MG63 (cell line): ENCODE measurements at places on chromosomes 1 and 21. TPM values are rescaled to one million over a fixed set of nuclear protein-coding genes. Genes with fewer than 3 reads are reported as not detected.
A peak's percentile ranks its signal among the peaks of the same experiment; 100 is the strongest.

GRCh38 chr1:26410706-26411623 lies at the start of gene LIN28A:
TSS of gene LIN28A (plus strand) at chr1:26410817. CDS start at chr1:26410892, 75 bp downstream.
- no peak for DNase-seq

DNA sequence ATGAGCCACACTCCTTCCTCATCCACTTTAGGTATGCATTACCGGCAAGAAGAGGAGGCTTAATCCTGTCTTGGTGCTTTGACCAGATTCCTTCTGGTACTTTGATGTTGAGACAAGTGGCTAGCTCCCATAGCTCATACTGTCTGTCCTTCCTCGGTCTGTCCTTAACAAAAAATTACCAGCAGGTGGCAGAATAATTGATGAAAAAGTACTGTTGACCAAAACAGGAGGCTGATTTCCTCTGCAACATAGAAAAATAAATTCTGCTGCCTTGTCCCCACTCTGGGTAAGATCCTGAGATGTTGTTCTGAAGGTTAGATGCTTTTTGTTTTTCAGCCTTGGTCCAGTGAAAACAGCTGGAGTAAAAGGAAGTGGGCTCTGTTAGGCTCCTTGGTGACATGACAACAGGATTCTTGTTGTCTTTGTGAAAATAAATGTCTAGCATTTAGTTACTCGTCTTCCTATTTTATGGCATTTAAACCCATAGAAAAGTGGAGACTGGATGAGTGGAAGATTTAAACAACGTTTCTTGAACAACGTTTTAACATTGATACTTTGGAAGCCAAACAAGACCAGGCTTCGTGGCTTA lies 11.2 kb upstream of the HJV start:
- no peak for DNase-seq

DNA sequence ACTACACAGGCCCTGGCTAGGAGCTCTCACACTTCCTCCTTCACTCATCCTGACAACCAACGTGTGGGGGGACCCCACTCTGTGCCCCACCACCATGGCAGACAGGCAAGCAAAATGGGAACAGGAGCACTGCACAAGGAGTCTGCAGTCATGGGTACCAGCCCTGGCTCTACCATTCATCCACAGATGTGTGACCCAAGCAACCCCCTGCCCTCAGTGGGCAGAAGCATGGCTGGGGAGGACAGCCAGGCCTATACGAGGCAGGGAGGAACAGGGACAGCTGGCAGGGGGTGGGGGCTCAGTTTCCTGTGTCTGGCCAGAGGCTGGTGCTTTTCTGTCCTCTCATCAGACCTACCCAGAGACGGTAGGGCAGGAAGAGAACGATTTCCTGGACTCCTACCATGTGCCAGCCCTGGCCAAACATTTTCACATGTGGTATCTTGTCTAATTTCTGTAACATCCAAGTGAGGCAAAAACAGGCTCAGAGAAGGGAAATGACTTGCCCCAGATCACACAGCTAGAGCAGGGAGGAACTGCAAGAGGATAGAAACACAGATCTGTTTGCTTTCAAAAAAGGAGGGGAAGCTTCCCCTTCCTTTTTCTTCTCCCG lies 178.0 kb downstream of the HIVEP3 start:
- DNase-seq: no peak

DNA sequence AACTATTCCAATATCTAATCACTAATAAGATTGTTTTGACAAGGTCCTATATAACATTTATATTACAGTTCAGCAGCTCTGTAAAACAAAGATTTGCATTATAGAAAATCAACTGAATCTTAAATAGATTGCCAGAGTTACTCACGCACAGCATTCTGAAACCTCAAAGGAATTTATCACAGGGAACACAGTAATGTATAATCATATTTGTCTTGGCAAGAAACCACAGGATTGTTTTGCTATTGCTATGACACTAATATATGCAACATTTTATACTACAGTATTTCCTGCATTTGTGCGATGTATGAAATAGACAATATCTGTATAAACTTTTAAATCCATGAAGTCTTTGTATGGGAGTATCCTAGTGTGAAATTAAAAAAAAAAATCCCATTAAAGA lies 101.4 kb downstream of the PLPPR5 start:
- peak; percentile 3 for DNase-seq

DNA sequence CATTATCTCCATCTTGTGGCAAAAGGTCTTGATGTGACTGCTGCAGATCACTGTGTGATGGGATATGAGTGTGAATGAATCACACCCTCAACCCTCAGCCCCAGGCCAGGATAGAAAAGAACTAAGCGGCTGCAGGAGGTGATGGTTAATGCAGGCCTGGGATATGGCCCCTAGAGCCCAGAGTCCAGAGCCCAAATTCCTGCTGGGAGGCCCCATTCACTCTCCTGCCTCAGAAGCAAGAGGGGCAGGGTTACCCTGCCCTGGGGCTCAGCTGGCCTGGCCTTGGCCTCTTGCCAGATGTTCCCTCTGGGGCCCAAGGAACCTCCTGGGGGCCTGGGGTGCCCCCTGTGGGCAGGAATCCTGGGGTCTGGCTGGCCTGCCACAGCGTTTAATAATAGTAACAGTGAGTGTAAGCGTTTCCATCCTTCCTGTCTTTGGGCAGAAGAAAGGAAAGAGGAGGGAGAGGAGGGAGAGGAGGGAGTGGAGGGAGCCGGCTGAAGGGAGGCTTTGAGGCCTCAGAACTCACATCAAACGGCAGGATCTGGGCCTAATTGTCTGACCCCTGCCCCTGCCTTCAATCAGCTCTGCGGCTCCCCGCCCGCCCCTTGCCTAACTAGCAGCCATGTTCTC lies 26.2 kb downstream of the DMAP1 start:
- no peak for DNase-seq

AGO4 gene
- total RNA-seq: 1.2 and 2.5 TPM in 2 replicates

GRCh38 chr1:30064547-30064946 lies 658.8 kb downstream of the MATN1 start:
- DNase-seq: no peak

GRCh38 chr1:187537936-187538335 lies 709.2 kb downstream of the PLA2G4A start:
- DNase-seq: no peak

AMPD1 gene
- not detected in 2 replicates for total RNA-seq

GRCh38 chr21:36337099-36337509 lies 17.1 kb downstream of the MORC3 start:
- no peak for DNase-seq

- no peak for DNase-seq
Measured at GRCh38 chr1:119637710-119638109, 10.4 kb downstream of the ZNF697 start.

RLF gene
- 3.6 and 4.0 TPM in 2 replicates for total RNA-seq

PLA2G2A gene
- not detected in 2 replicates for total RNA-seq

- peak; percentile 22 for DNase-seq
Measured at GRCh38 chr1:151825751-151826660, 5.6 kb downstream of the RORC start.

- DNase-seq: no peak
Measured at GRCh38 chr1:186165303-186165702, 209.8 kb downstream of the TPR start.

- no peak for DNase-seq
Measured at GRCh38 chr1:213138892-213139291, 87.9 kb downstream of the RPS6KC1 start.

DNA sequence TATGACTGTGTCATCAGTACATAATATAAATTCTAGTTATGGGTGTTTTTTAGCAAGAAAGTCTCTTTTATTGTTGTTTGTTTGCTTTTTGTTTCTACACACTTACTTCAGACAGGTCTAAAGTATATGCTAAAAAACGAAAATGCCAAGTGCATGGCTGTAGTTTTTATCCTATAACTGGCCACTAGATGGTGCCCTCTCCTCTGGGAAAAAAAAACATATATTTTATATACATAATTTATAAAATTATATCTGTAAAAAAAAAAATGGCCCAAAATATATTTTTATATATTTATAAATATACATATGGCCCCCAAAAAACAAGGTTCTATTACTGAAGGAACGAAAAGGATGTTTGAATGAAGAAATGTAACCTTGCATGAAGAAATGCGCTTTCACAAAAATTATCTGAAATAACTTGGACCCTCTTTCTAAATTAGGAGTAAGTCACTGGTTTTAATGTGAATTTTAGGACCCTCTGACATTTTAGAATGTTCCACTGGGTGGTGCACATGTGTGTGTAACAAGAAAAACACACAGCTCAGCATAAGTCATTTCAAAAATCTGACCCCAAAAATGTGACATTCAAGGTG lies 93.5 kb downstream of the TTLL7 start:
- DNase-seq: no peak

DNA sequence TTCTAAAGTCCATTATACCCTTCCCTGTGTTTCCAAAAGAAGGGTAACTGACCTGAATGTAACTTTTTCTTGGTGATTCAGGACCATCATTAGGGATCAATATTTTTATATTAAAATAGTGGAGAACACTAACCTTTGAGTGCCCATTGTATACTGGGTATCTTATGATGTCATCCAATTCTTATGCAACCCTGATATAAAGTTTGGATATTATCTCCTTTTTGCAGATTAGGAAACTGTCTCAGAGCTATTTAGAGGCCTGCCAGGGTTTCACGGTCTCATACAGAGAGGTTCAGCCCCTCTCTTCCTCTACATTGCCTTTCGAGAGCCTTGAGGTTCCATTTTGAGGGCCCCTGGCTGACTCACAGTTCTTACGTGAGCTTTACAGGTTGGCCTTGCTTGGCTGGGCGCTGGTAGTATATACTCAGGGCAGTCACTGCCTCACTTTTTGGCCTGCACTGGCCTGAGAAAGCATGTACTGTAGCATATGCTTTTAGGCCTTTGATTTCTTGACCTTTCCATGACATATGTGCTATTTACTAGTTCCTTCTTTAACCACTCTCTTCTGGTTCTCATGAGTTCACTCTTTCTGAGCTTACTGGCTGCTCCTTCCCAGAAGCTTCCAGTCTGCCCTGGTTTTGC lies 15.7 kb upstream of the FOXO6 start:
- DNase-seq: no peak

DNALI1 gene
- not detected in 2 replicates for total RNA-seq

DNA sequence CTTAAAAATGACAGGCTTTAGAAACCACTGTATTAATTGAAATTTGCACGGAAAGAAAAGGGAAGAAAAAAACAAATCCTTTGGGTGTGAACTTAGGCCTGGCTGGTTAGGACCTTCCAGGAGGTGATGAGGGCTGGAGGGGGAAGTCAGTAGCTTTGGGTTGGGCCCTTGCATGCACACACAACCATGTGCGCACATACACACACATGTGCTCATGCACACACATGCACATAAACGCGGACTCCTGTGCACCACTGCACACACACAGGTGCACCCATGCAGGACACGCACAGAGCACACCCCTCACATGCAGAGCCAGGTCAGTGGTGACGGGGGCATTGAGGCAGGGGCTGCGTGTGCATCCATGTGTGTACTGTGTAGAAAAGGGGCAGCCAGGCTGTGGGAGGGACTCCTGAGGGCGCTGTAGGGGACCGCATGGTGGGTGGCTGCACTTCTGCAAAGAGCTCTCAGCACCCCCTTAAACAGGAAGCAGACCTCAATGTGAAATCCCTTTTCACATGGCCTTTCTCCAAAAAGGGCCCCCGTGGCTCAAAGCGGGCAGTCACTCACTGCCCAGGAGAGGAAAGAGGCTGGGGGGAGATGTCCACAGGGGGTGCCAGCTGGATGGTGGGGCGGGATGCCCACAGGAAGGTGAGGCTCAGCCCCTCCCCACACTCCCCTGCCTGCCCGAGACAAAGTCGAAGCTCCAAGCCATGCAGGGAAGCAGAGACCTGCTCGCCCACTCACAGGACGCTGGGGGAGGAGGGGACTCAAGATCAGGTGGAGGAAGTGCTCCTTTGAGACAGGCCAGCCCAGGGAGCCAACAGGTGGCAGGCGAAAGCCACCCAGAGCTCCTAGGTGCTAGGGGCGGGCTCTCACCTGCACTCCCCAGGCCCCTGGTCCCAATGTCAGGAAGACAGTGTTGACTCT lies 95.2 kb downstream of the ITPKB start:
- DNase-seq: no peak
